Umbilical cord (tissue), 2 donors: ENCODE measurements at places on chromosomes 7 and 10. TPM values are rescaled to one million over a fixed set of nuclear protein-coding genes. Genes with fewer than 3 reads are reported as not detected.

GRCh38 chr7:40546616-40547501, 412.1 kb downstream of the SUGCT start:
- no peak for DNase-seq

GRCh38 chr10:64385355-64385754, 864.2 kb downstream of the REEP3 start:
- DNase-seq = no peak

DNA sequence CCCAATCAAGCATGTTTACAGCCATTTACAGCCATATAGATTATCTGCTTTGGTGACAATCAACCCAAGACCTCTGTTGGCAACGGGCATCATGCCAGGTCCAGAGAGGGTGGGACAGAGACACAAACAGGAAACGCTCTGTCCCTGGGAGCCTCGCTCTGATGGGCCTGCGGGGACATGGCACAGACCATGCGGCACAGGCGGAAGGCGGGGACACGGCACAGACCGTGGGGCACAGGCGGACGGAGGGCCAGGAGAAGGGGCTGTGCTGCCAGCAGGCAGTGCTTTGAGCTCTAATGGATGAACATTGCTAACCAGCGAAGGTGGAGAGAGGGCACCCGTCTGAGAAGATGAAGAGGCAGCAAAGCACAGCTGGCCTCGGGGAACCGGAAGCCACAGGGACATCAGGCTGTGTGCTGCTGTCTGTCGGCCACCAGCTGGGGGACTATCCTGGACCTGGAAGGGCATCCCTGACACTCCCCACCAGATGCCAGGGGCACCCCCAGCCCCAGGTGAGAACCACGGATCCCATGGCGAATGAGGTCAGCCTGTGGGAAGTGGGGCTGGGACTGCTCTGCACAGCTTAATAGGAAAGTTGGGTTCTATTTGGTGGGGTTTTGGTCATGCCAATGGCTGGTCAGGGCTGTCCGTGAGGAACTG, 61.0 kb downstream of the DIP2C start:
- no peak for DNase-seq

The RTKN2 gene
- 5.1 TPM for total RNA-seq
